GM12891 (cell line): ENCODE measurements at places on chromosomes 1 and 21.

- DNase-seq, result no peak
These were observed 10.1 kb downstream of the DIPK1A start for GRCh38 chr1:92951141-92951582.

DNA sequence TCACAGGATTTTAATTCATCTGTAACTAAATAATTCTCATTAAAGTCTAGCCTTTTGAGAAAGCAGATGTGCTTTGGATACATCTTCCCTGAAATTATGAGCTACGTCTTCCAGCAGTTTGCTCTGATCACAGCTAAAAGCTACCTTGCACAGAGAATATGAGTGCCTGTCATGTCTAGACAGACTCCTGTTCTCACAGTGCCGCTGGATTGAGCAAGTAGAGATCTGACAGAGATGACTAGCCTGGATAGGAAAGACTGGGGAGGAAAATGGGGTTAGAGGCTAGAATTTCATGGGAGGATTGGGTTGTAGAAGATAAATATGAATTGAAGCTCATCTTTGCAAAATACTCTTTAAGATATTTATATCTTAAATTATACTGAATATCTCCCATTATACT, 24.1 kb downstream of the CEPT1 start:
- no peak for DNase-seq

GRCh38 chr1:230215031-230215430, 148.0 kb downstream of the GALNT2 start:
- no peak for DNase-seq

GRCh38 chr1:236508593-236509027, 15.2 kb upstream of the LGALS8 start:
- no peak for DNase-seq

GRCh38 chr1:168719306-168720111, 9.5 kb downstream of the DPT start:
- DNase-seq, result no peak

DNA sequence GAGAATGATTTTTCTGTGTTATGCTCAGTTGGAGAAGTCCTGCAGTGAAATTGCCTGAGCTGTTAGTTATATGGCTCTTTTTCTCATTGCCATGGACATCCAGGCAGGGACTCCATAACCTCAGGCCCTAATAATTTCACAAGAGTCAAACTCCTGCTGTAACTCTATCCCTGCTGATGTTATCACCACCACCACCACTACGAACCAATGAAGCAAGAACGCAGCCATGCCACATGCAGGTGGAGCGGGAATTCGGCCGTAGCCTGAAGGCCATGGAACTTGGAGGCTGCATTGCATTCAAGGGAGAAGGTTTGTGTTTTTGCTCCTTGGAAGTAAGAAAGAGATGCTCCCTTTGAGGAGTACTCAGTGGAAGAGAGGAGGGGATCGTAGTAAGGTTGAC, 16.8 kb upstream of the DLGAP3 start:
- DNase-seq, result no peak

DNA sequence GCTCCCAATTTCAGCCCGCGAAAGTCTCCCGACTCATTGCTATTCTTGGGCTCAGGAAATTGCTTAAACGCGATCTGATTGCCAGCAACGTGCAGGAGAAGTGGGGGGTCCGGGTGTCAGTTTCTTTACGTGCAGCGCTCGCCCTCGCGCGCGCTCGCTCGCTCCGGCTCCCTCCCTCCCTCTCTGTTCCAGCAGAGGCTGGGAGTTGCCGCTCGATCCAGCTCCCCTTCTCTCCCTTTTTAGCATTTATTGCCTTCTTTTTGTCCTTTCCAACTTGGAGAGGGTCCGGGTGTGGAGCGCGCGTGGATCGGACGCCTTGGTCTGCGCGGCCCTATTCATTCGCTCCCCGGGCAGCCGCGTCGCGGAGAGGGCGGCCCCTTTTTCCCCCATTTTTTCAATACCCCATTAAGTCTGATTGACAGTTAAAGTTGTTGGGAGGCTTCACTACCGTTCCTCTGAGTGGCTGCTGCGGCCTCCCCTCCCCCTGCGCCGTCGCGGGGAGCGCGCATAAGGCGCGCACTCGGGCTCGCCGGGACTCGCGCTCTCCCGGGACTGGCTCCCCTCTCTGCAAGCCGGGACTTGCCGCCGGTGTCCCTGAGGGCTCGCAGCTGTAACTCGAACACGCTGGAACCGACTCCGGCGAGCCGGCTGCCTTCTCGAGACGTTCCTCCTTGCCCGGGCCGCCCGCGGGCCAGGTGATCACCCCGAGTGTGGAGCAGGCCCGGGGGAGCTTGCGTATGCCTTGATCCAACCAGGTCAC, at the start of gene DHRS3:
Gene DHRS3, minus strand, starts transcription at position 310 of the 760 bp plus-strand sequence. CDS start 862 bp downstream, outside the sequence.
- peak; percentile 46 for DNase-seq

GRCh38 chr1:40987439-40988276, 8.2 kb downstream of the CTPS1 start:
- DNase-seq, result no peak

DNA sequence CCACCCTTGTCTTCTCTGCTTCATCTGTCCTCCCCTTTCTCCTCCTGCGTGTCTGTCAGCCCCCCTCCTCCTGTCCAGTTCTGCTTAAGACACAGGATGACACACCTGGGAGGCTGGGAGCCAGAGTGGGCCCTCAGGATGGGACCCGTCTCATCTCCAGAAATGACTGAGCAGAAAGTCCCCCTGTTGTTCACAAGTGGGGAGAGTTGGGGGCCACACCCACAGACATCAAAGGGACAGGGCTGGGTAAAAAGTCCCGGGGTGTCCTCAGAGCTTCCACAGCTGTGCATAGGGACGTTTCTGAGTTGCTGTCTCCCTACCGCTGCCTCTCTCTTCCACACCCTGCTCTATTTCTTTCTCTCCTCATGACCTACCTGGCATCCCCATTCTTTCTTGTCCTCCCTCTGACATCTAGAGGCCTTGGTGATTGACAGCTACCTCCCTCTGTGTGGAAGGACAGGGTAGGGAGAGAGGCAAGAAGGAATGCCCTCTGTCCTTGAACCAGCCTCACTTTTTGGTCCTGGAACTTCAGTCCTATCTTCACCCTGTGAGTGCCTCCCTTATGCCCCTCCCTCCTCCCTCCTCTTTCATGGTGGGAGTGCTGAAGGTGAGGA, 19.5 kb upstream of the SH2D2A start:
- no peak for DNase-seq

DNA sequence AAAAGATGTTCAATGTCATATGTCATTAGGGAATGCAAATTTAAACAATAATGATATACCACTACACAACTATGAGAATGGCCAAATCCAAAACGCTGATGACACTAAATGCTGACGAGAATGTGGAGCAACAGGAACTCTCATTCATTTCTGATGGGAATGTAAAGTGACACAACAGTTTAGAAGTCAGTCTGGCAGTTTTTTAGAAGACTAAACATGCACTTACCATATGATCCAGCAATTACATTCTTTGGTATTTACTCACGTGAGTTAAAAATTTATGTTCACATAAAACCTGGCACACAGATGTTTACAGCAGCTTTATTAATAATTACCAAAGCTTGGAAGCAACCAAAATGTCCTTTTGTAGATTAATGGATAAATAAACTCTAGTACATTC, 110.4 kb upstream of the C1orf21 start:
- DNase-seq, result no peak

GRCh38 chr1:15734296-15734695, 1.8 kb upstream of the SLC25A34 start:
- DNase-seq, result no peak

- DNase-seq, result no peak
These were observed 869 bp downstream of the NAV1 start for GRCh38 chr1:201539561-201540431.

GRCh38 chr1:156937883-156938282, 17.5 kb downstream of the LRRC71 start:
- DNase-seq, result no peak

DNA sequence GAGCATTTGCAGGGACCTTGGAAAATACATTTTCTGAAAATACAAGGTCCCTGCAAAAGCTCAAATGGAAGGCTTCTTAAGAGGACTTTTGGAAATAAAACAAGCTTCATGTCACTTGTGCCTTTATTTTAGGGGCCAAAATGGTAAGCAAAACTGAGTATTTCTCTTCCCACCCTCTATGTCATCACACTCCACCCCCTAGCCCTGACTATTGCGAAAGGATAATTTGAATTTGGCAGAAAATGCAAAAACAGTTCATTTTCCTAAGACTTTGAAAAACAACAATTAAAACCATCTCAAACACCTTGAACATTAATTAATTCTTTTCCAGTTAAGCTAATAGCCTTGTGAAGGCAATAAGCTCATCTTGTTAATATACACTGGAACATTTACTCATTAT, 201.7 kb downstream of the TM2D1 start:
- no peak for DNase-seq

DNA sequence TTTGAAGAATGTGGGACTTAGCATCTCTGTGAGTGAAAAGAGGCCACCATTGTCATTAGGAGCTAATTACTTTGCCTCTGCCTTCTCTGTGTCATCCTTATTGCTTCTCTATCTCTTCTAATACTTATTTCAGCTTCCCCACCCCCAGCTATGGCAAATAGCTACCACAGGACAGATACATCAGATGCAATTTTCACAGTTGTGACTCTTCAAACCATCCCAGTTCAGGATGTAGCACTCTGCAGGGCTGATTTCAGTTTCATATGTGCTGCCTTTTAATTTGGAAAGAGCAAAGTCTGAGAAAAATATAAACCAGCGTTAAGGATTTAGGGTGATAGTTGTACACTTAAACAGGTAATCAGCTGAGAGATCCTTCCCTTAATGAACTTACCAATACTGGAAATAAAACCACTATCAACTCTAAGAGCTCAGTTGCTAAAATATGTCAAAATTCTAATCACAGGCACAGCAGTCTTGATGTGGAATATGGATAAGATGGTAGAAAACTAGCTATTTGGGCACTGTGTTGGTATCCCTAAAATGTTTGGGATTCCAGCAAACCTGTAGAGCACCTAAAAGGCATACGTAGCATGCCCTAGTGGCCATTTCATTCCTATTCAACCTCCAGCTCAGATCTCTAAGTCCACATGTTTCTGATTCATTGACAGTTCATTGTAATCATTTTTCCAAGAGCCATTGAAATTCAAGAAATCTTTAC, 148.4 kb downstream of the SYT2 start:
- no peak for DNase-seq

GRCh38 chr1:153984123-153984894, 1.8 kb downstream of the RAB13 start:
- DNase-seq, result no peak

GRCh38 chr1:91701472-91701869, 184.5 kb downstream of the TGFBR3 start:
- DNase-seq, result no peak

- no peak for DNase-seq
These were observed 16.6 kb upstream of the LEMD1 start for GRCh38 chr1:205438213-205439158.

DNA sequence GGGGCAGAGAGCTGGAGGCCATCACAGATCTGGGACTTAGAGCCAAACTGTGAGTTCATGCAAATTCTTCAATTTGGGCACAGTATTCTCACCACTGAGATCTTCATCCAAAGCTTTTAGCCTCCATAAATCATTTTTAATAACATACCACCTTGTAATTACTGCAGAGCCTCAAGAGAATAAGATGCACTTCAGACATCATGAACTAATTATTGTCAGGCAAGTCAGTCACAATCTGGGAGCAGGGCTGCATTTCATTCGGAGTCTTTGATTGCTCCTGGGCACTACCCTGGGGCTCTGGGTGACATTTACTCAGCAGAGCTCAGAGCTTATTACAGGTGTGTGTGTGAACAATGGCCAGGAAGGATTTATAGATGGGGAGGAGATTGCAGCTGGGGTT, 623.7 kb downstream of the PTPRU start:
- DNase-seq, result no peak

DNA sequence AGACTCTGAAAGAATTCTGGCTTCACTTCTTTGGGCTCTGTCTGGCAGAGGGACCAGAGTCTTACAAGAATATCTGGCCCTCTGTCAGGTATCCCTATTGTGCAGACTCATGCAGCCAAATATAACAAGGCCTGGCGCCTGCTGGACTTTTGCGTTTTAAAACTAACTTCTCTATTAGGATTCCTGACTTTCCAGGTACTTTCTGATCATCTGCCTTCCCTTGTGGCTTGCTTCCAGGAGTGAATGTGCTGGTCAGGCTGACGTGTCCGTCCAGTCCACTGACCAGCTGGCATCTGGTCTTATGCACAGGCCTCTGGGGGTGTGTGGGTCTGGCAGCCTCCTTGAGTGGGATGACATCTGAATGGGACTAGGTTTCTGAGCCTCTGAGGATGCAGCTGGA, 8.6 kb upstream of the RAB29 start:
- DNase-seq, result no peak

- no peak for DNase-seq
These were observed 368.2 kb downstream of the USH2A start for GRCh38 chr1:216055004-216055403.

GRCh38 chr1:7011826-7012225, 226.6 kb downstream of the CAMTA1 start:
- DNase-seq, result no peak

GRCh38 chr1:31529999-31530684, 46.2 kb upstream of the TINAGL1 start:
- DNase-seq, result no peak

GRCh38 chr1:14786109-14786675, 187.7 kb downstream of the KAZN start:
- DNase-seq, result no peak

DNA sequence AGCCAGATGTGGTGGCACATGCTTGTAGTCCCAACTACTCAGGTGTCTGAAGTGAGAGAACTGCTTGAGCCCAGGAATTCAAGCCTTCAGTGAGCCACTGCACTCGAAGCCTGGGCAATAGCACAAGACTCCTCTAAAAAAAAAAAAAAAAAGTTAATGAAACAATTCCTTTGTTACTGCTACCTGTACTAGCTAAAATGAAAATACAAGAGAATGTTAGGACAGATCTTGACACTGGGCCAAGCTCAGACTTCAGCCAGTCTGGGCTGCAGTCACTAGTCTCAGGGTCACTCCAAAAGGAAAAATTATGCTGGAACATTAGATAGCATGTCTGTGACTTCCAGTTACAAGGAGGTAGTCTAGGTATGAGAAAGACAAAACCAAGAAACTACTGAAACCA, 56.5 kb downstream of the TRIM33 start:
- no peak for DNase-seq

DNA sequence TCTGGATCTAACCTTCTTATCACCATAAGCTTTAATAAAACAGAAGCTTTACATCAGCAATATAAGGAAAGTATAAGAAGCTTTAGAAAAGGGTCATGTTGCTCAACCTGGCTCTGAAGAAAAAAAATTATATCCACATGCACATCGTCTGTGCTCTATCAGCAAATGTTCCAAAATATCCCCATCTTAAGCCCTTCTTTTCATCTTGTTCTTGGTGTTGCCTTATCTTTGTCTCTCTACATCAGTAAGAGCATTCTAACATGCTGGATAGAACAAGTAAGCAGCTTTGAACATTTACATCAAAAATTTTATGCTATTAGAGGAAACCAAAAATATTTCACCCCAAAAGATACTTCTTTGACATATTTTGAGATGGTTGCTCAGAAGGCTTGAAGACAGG, 157.8 kb upstream of the SNX7 start:
- DNase-seq, result no peak

DNA sequence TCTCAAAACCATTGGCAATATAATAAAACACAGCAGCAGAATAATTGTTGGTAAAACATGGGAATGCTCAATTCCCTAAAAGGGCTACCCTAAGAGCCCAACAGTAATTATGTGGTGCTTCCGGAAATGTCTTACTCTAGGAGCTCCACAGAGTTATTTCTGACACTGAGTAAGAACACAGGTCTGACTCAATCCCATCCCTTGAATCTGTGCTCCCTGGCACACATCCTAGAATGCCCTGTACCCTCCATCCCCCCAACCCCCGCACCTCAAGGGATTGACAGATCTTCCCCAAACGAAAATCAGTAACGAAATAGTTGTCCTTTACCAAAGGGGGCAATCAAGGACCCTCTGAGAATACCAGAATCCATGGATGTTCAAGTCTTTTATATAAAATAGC, 71.9 kb downstream of the SMYD2 start:
- no peak for DNase-seq
